ENCODE measurements at places on chromosomes 7 and 10.

- no peak for DNase-seq
Measured at GRCh38 chr7:476736-477360, 42.8 kb downstream of the PDGFA start.

DNA sequence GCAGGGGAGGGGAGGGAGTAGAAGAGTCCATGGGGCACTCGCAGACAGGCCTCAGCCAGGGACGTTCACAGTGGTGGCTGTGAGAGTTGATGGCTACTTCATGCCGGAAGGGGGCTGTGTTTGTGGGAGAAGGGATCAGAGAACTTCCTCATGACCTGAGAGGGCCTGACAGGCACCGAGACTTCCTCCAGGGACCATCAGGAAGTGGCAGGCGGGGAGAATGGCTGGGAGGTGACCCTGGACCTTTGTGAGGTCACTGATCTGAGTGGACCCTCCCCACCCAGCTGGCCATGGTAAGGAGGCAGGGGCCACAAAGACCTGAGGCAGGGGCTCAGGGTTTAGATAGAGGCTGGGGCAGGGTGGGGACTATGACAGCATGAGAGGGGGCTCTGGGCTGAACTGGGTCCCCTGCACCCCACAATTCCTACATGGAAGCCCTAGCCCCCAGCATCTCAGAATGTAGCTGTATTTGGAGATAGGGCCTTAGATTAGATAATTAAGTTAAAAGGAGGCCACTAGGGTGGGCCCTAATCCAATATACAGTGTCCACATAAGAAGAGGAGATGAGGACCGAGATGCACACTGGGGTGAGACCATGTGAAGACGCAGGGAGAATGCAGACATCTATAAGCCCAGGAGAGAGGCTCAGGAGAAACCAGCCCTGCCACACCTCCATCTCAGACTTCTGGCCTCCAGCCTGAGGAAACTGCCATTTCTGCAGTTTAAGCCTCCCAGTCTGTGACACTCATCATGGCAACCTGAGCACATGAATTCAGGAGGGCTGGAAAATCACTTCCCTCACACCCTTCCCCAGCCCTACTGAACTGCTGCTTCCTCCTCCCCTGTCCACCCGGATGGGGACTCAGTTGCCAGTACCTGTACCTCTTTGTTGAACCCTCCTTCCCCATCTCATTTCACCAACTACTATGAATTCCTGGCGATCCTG is 273.9 kb upstream of the ZNF32 start:
- DNase-seq, result no peak

GRCh38 chr7:128191136-128191844 is 49.8 kb upstream of the LEP start:
- no peak for DNase-seq

DNA sequence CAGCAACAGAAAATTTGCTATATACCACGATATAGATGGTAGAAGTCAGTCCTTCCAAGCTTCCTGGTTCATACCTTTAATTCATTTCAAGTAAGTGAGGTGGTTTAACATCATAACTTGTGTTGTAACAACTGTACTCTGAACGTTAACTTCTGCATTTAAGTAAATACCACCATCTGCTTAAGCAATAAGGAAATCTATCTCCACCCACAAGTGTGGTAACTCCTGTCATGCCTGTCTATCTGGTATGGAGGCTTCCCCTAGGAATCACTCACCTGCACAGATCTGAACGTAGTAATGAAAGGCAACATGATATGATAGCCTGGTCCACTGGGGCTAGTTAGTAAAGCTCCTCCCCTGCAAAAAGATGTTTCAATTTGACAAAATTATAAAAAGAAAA is 2.3 kb downstream of the ERLIN1 start:
- DNase-seq, result no peak

- no peak for DNase-seq
Measured at GRCh38 chr7:92674379-92674778, 84.2 kb upstream of the FAM133B start.

- DNase-seq, result no peak
Measured at GRCh38 chr10:88330174-88330573, 252.9 kb downstream of the RNLS start.

DNA sequence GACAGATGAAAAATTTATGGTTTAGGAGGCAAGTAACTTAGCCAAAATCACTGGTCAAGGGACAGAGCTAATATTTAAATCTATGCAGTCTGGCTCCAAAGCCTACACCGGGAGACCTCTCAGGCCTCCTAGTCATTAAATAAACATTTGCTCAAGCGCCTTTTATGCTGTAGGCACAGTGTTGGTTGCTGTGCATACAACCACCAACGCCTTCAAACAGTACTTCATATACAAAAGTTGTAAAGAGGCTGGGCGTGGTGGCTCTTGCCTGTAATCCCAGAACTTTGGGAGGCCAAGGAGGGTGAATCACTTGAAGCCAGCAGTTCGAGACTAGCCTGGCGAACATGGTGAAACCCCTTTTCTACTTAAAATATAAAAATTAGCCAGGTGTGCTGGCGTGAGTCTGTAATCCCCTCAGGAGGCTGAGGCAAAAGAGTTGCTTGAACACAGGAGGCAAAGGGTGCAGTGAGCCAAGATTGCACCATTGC is 159.8 kb downstream of the MAGI2 start:
- DNase-seq, result no peak

GRCh38 chr10:123135415-123136141 is at the start of gene HMX3:
Gene HMX3, plus strand, starts transcription at chr10:123135970. Its CDS starts 81 bp downstream, at chr10:123136051.
- no peak for DNase-seq

- no peak for DNase-seq
Measured at GRCh38 chr10:71796749-71797405, 23.6 kb upstream of the VSIR start.

DNA sequence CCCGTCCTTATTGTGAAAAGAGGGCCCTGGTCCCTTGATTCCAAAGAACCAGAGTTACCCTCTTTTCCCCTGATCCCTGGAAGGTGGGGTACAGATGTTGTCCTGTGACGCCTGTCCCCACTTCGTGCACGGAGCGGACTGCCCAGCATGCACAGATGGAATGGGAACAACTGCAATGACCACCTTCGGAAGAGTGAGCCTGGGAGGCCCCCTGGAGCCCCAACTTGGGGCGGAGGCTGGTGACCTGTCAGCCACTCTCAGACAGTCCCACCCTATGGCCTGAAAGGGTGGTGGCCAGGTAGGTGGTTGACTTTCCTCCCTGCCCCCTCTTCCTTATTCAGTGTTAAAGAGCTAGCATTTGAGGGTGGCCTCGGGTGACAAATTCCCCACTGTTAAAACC is 196.6 kb upstream of the GALNT17 start:
- no peak for DNase-seq

DNA sequence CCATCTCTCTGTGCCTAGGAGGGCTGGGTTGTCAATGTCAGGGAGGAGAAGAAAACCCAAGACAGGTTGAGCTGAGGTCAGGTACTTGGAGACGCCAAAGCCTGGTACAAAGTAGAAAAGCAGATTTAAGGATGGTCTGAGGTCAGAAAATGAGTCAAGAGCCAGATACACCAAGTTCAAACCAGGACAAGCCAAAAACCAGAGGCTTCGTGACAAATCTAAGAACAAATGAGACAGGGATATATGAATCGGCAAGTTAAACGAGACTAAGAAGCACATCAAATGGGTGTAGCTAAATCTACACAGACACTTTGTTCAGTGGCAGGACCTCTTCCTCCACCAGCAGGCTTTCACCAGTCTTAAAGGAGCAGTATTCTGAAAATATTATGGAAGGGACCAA is 34.2 kb downstream of the C7orf33 start:
- DNase-seq, result no peak

DNA sequence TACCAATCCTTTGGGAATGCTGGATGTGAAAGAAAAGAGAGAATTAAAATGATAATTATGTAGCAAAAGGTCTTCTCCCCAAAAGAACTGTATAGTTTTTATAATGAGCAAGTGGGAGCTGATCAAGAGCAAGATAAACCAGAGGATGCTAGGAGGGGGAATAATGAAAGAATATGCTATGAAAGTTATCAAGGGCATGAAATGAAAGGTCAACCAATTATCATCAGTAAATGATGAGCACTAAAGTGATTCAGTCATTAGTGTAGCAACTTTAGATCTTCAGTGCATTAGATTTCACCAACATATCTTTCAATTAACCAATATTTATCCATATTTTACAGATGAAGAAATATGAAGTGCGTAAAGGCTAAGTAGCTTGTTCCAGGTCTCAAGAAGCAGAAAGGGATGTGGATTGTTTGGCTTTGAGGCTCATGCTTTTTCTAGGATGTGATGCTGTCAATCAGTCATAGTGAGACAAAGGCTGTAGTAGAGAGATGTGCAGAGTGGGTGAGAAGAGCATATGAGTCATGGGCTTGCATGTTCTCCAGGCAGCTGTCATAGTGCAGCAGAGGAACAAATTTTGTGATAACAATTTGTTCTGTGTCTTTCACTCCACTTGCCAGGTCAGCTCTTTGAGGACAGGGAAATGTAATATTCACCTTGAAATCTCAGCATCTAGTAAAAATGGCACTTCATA is 5.7 kb upstream of the OR2F2 start:
- DNase-seq, result no peak

GRCh38 chr7:45078125-45078681 is 10.6 kb downstream of the NACAD start:
- no peak for DNase-seq

DNA sequence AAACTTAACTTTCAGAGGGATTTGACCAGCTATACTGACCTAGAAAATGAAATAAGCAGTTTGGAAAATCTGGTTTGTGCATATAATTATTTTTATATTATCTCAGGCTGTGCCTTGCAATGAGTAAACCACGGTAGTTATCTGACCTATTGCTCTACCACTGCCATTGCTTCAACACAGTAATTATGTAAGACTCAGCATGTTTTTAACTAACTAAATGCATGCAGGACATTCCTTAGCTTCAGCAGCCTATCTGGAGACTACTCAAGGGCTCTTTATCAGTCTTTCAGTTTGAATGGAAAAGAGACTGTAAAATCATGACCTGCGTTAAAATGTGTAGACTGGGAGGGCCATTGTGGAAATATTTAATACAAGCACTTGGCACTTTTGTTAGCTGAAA is 22.5 kb downstream of the CHN2 start:
- DNase-seq, result no peak

DNA sequence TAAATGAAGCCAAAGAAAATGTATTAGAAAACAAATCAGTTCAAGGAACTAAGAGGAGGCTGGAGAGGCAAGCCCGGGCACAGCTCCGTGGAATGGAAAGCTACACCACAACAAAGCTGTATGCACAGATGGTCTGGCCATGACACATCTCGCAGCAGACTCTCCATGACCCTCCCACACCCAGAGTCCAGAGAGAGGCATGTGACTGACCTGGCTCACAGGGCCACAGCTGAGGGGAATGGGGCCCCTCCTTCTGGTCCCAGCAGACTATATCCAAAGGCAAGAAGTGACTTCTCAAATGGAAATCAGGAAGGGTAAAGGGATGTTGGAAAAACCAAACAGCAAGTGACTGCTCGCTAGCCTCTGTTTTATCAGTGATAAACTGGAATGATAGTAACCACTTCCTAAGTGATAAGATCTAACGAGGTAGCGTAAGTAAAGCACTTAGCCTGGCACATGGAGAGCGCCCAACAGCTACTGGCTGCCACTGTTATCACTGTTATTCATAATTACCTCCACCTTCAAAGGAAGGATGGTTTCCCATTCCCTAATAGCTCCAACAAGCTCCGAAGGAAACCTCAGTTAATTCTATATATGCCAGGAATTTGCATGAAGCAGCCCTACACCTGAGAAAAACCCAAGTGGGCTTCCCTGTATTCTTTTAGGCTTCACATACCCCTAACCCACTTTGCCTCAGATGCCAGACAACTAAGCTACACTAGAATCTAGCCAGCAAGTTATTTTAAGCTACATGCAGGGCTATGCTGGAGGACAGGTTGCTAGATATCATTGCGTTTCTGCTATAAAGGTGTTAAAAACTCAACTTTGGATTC is 8.4 kb downstream of the OSBPL3 start:
- DNase-seq, result no peak

DNA sequence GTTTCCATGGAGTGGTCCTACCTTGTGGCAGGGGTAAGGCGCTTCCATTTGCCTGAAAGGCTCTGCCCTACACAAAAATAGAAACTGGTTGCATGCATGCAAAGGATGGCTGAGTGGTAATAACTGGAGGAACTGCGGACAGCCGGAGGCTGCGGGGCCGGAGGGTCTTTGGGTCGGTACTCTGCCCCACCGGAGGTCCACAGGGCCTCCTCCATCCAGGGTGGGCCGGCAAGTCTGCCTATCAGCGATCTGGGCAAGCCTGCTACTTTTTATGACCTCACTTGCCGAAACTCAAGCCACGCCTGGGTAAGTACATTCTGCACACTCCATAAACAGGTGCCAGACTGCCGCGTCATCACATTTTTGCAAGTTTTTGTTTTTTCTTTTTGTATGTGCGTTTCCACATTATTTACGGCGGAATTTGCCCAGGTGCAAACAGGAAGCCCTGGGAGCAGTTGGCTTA is 30.0 kb downstream of the TACC2 start:
- DNase-seq, result no peak

GRCh38 chr10:47403446-47404318 is 19.6 kb upstream of the ZNF488 start:
- DNase-seq, result no peak

GRCh38 chr10:122145113-122145512 is 126.0 kb upstream of the BTBD16 start:
- DNase-seq, result no peak

DNA sequence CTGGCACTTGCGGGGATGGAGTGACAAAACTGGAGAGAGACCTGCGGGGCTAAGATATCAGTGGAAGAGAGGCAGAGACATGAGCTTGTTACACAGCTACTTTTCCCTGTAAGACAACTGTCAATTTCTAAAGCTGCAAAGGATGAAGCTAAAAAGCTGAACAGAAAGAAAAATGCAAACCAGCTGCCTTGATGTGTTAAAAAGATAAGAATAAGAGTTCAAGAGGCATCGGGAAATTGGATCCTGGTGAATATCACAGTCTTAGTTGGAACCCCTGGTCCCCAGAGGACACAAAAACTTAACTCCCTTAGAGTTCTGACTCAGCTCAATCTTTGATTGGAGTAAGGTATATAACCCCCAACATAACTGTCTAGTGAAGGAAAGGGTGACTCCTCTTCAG is 38.8 kb downstream of the VPS41 start:
- no peak for DNase-seq

DNA sequence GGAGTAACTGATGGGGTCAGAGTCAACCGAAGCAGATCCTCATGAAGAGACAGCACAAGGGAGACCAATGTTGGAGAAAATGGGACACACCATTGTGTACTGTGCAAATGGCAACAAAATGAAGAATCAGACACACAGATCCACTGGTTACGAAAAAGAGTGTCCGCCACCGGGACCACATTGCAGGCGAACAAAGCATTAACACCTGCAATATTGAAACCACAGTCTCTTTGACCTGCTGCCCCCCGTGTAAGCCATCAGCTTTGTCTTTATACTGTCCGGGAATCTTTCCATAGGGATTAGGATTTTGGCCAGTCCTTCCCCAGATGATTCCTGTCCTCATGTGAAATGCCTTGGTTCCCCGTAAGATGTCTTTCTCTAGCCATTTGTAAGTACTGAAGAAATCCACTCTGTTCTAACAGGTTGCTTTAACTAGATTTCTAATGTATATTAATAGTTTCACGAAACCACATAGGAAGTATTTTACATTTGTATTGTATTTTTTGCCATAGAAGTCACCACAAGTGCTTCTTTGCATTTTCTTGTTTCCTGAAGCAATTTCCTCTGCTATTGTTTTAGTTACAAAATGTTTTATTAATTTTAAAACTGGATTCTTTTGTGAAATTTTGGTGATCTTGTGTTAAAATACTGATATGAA is 140.8 kb upstream of the NFE2L3 start:
- no peak for DNase-seq

GRCh38 chr10:63631991-63632390 is 110.8 kb downstream of the REEP3 start:
- DNase-seq, result no peak

All from hippocampal formation (tissue), 2 donors.